ENCODE measurements at places on chromosomes 1 and 21.

DNA sequence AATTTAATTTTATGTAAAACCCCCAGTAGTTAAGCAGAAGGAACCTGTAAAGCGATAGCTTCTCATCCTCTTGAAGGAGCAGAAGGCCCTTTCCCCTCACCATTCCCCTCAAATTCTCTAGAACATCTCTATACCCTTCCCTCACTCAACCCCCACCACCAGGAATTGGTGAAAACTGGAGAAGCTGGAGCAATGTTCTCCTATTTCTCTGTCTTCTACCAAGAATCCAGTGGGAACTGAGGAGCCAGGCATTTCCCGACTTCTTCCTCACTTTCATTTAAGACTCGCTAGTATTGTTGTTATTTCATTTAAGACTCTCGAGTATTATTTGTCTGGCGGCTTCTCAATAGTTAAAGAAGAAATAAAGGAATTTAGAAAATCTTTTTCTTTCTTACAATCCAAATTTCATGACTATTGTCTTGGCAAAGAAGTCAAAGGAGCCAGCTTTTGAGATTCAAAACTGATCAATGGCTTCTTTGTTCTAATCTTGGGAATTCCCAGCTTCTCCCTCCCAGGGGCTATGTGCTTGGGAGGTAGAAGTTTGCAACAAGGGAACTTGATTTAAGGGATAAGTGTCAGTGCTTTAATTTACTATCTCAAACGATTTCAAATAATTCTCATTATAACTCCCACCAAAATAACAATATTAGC is 253.3 kb upstream of the ADGRL2 start:
- DNase-seq = no peak

DNA sequence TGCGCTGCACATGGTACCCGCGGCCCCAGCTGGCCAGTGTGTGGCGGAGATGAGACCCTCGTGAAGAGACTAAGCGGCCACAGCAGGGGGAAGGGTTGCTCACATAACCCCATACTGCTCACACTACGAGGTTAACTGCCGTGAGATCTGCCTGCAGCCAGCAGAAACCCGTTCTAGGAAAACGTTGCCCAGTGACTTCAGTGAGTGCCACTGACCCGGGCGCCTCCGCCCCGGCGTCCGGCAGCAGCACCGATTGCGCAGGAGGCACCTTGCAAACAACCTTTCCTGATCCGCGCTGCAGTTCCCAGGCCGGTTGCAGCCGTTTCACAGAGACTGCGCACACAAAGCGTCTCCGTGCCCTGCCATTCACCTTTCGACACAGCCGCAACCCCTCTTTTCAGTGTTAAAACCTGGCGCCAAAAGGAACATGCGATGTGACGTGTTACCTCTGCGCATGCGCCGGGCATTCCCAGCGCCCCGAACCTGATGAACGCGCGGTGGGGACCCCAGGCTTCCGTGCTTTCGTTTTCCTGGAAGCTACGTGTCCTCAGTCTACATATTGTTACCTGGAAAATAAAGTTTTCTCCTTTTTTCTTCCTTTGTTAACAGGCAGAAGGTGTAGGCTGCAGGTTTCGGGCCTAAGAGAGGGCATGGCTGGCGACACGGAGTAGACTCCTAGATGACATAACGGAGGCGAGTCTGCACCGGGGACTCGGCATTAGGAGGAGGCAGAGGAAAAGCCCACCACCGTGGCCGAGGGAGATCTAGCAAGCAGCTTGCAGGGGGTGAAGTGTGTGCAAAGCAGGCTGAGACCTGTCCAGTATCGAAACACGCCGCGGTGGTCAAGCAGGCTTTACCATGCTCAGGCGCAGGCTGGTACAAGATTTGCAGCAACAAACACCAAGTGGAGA is 8.9 kb downstream of the VPS26C start:
- no peak for DNase-seq

GRCh38 chr1:2492091-2492490 is 16.0 kb downstream of the PLCH2 start:
- no peak for DNase-seq

GRCh38 chr1:234842726-234843641 is 233.0 kb upstream of the IRF2BP2 start:
- no peak for DNase-seq

GRCh38 chr1:50231209-50231608 is 122.5 kb downstream of the ELAVL4 start:
- DNase-seq = no peak

GRCh38 chr1:48450505-48450904 is 21.5 kb downstream of the SPATA6 start:
- DNase-seq = no peak

- DNase-seq = peak; percentile 32
Observed at GRCh38 chr1:160637821-160638539, 8.9 kb downstream of the SLAMF1 start.

GRCh38 chr1:213994888-213995287 is 7.1 kb downstream of the PROX1 start:
- no peak for DNase-seq

- no peak for DNase-seq
Observed at GRCh38 chr1:113855630-113856400, 15.7 kb downstream of the PTPN22 start.

DNA sequence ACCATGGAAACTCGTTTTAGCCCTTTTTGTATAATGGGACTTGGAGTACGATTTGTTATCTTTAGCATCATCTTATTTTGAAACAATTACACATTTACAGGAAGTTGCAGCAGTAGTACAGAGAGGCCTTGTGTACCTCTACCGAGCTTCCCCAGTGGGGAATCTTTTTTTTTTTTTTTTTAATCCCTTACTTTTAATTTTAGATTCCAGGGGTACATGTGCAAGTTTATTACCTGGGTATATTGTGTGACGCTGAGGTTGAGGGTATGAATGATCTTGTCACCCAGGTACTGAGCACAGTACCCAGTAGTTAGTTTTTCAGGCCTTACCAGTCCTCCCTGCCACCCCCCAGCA is 45.9 kb downstream of the HHAT start:
- DNase-seq = no peak

- no peak for DNase-seq
Observed at GRCh38 chr1:210797422-210797821, 336.5 kb downstream of the KCNH1 start.

DNA sequence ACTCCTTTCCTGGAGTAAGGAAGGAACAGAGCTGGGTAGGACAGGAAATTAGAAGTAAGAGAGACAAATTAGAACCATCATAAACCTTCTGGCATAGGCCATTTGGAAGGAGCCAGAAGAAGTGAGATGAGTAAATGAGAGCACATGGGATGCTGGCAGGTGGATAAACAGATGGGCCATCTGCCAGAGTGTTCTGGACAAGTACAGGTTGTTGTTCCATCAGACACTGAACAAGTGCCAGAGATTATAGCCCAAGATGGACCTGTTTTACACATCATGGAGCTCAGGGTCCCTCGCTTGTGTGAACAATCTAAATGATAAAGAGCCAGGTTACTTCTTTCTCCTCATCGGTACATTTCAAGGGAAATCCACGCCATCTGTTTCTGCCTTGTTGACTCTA is 200.3 kb downstream of the HHIPL2 start:
- no peak for DNase-seq

DNA sequence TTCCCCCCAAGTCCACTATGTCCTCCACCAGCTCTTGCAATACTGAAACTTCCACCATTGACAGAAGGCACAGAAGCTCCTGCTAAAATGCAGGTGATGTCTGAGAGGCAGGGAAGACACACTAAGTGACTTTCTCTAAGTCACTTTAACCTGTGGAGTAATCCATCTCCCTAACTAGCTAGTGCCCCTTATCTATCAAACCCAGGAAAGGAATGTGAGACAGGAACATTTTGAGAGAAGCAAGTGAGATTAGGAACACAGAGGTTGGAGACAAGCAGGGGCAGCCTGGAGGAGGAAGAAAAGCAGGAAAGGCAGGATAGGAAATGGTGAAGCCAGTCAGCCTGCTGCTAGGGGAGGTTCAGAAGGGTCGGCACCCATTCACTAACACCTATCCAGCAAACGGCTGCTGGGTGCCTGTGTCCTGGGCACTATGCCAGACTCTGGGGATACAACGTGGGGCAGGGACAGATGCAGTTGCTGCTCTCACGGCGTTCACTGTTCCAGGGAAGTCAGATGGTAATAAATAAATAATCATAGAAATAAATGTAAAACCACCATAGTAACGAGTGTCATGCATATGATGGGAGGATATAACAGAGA is 7.0 kb downstream of the GPA33 start:
- DNase-seq = no peak

DNA sequence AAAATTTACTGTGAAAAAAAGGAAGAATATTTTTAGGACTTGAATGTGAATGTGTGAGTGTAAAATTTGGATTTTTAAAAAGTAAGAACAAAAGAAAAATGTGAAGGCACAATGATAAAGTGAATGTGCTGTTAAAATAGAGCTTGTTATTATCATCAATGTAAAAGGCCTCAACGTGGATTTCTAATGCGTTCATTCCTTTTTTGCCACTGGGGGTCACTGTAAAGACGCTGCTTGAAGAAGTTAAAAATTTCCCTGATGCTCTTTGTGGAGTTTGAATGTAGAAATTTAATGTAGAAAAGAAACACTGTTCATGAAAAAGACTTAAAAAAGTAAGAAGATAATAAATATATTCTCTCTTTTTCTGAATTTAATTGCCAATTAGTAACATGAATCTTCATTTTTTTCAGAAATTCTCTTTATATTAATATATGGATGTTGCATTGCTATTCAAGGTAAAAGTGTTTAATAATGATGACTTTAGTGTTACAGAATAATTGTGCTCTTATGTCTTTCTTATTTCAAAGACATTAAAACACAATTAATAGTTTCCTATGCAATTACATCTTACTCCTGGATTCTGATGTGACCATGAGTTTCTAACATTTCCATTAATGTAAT is 161.5 kb downstream of the DNM3 start:
- DNase-seq = peak; percentile 25

- no peak for DNase-seq
Observed at GRCh38 chr1:220707160-220707559, 17.0 kb downstream of the C1orf115 start.

DNA sequence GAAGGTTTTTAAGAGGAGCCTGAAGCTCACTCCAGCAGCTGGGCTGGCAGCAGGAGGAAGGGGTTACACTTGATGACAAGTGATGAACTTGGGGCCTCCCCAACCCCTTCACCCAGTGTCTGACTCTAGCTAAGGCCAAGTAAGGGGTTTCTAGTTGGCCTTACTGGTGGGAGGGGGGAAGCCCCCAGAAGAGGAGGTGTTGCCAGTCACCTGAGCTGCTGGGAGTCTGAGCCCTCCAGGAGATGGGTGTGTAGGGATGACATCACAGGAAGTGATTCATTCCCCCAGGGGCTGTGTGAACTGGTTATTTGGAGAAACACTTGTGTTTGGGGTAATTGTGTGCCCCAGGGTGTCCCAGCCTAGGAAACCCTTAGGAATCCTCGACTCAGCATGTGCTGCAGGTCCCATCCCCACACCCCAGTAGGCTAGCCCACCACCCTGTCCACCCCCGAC is 3.1 kb downstream of the PADI1 start:
- peak; percentile 83 for DNase-seq

- no peak for DNase-seq
Observed at GRCh38 chr1:204285436-204286305, 71.9 kb upstream of the GOLT1A start.

DNA sequence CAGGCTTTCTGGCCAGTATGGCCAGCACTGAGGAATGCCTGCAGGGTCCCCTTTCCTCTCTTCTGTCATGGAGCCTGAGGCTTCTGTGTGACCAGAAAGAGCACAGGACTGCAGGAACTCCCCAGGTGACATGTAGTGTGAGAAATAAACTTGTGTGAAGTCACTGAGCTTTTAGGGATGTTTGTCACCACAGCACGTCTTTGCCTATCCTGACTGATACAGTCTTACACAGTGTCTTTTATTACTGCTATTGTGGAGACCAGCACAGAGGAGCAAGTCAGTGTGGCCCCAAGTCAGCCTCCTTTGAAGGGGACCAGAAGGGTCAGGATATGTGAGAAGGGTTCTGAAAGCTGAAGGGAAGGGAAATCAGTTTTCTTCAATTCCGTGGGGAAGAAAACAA is 102.5 kb downstream of the LAMC2 start:
- no peak for DNase-seq

DNA sequence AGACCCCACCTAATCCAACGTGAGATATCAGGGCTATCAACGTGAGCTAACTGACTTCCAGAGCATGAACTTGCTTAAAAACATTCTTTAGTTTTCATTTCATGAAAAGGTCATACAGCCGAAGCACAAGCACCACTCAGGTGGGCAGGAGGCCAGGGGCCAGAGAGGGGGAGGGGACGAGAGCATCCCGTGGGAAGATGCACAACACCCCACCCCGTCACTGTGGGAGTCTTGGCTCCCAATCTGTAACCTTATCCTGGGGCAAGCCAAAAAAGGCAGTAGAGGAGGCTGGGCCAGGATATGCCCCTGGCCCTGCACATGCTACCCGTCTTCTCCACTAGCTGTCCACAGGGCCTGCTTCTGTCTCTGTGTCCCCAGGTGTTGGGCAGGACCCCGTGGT is 31.4 kb downstream of the SSBP3 start:
- no peak for DNase-seq

GRCh38 chr1:78722947-78723346 is 73.3 kb downstream of the IFI44 start:
- no peak for DNase-seq

DNA sequence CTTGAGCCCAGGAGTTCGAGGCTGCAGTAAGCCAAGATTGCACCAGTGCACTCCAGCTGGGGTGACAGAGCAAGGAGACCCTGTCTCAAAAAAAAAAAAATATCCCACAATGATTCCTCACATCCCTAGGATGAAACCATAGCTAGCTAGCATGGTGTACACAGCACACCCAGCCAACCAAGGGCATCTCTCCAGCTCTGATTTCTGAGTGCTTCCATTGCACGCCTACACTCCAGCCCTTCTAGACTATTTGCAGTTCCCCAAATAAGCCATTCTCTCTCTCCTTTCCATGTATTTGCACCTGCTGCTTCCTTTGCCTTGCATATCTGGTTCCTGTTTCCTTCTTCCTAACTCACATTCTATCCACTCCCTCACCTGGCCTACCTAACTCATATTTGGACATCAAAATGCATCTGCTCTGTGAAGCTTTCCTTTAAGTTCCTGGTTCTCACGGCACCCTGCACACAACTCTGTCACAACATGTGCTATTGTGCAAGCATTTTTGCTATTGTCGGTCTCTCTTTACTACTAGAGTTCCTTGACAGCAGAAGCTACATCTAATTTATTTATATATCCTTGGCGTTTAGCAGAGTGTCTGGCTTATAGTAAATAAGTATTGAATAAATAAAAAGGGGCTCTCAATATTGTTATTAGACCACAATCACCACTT is 2.4 kb upstream of the ELAPOR1 start:
- no peak for DNase-seq

DNA sequence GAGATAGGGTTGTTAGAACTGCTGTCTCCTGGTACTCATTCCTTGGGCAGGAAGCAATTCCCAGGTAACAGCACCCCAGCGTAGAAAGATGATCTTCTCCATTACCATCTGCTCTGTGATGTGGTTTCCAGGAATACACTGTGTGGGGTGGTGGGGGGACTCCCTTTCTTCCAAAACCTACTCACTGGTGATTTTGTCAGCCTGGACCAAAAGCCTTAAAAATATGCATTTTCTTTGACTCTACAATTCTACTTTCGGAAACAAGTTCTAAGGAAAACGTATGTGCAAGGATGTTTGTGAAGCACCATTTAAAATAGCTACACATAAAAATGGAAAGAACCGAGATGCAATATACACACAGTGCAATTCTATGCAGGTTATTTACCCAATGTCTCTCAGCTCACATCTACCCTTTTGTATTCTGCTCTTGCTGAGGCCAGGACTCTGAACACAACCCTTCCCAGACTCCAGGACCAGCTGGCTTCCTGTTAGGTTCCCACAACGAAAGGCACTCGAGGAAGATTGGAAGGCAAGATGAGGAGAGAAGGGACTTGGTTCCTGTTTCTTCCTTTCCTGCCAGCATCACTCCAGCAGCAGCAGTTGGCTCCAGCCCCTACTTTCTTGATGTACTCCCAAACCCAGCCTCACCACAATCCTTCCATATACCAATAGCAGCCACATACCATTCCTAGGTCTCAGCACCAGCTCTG is 33.0 kb upstream of the GJB5 start:
- DNase-seq = no peak
